GM12891 (cell line): ENCODE measurements at places on chromosomes 4 and X.

- no peak for DNase-seq
Observed at GRCh38 chr4:19580095-19580494, 671.6 kb upstream of the SLIT2 start.

- DNase-seq: no peak
Observed at GRCh38 chrX:63417649-63418048, 66.5 kb upstream of the SPIN4 start.

DNA sequence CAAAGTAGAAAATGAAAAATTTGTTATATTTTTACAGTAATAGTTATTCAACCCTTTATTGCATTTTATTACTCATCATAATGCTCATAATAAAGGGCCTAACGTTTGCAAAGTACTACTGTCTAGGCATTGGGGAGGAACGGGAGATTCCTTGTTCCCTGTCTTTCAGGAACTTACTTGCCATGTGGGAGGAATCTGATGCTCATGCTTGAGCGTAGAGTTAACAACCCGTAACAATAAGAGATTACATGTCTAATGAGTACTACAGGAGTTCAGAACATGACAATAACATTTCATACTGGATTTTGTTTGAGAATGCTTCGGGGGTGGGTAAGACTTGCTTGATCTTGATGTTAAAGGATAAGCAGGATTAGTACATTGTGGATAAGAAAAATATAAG is 2.9 kb downstream of the CCSER1 start:
- DNase-seq: no peak

DNA sequence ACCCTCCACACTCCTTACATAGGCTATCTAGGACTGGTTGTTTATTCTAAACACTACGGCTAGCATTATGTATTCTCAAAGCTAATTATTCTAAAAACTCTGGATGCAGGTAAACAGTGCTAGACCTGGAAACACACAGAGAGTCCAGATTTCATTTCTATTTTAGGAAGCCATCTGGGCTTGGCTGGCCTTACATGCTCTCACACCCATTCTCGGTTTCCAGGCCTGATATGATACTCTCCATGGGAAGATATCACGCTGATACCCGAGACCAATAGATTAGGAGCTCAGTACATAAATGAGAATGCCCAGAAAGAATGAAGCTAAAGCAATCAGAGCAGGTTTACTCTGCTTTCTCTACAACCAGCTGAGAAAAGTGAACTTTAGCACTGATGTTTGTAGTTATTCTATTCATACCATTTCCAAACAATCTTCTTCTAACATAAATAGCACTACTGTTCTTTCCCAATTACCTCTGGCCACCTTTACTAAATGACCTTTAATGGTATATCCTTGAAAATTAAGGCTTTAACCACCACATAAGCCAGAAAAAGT is 973.3 kb downstream of the PCDH18 start:
- no peak for DNase-seq

- DNase-seq: no peak
Observed at GRCh38 chr4:159185591-159186023, 82.7 kb downstream of the RAPGEF2 start.

DNA sequence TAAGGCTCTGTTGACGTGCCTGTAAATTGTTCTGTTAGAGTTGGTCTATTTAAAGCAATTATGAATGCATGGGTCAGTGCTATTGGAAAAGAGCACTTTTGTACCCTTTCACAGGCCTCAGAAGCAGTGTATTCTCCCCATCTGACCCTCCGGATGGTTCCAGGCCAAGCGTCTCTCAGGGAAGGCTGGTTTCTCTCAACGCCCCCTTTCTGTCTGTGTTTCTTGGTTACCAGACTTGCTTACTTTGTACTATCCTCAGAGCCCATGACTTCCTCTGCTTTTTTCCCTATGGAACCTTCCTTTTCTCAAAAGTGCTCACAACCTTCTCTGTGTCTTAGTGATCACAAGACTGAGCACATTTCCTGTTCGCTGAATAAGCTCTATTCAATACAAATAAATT is 559.3 kb upstream of the ZFP42 start:
- DNase-seq: no peak

DNA sequence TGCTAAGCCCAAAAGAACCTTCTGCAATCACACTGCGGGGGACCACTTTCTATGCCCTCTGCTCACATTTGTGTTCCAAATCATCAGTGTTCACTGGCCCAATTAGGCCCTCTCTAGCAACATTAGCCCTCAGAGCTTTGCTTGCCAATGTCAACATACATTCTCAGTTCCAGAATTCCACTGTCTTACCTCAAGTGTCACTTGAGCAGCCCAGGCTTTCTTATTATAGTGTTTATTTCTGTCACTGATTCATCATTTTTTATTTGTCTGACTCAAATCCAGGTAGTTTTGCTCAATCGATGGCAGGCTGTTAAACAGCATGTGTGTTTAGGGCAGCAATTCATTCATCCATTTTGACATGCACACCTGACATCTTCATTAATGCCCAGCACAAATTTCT is 291.2 kb downstream of the TEX13A start:
- DNase-seq: no peak

DNA sequence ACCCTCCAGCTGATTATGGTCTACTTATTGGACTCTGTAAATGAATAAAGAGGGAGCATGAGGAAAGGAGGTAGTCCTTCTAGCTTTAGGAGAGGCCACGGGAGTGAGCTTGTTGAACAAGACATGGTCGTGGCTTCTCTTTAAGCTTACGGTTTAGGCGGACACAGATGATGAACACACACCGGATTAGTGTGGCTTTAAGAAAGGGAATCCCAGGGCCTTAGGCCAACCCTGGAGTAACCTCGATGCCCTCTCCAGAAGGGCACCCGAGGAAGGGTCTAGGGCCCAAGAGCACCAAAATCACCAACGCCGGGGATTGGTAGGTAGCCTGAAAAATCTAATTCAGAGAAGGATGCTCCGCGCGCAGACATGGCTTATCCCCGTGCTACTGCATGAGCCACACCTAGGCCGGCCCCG is 39.4 kb downstream of the ERVMER34-1 start:
- DNase-seq: no peak

- no peak for DNase-seq
Observed at GRCh38 chr4:15077969-15078368, 75.7 kb downstream of the CPEB2 start.

DNA sequence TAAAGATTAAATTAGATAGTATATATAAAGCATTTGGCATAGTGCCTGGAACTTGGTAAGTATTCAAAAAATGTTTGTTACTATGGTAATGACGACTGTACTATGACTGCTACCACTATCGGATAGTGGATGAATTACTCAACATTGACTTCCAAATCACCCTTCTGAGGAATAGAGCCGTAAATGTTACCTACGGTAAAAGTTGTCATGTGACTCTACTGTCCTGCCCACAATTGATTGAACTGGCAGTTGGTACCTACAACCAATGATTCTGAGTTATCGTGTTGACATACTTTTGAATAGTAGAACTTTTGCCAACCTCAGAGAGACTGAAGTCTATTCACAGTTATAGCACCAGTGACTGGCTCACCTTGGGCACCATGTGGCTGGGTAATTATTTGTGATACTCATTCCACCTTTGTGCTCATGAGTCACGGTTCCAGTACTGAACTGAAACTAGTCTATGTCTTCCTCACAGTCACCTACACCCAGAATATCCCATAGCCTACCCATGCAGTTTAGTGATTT is 185.5 kb upstream of the PITX2 start:
- DNase-seq: no peak

DNA sequence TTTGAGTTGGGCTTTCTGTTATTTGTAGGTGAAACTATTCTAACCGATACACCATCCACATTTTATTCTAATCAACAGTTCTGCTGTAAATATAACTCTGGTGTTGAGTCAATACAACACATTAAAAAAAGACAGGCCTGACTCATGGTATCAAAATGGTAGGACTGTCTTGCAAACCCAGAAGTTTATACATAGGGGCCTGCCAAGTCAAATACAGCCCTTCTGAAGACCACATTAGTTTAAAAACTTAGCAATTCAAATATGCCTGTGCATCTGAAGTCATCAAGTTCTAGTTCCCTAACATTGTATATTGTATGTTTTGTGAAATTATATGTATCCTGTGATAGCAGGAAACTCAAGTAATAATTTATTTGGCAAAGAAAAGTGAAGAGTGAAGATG is 24.4 kb upstream of the PDE5A start:
- no peak for DNase-seq

- DNase-seq: no peak
Observed at GRCh38 chrX:94722578-94722977, 1048.6 kb downstream of the FAM133A start.

DNA sequence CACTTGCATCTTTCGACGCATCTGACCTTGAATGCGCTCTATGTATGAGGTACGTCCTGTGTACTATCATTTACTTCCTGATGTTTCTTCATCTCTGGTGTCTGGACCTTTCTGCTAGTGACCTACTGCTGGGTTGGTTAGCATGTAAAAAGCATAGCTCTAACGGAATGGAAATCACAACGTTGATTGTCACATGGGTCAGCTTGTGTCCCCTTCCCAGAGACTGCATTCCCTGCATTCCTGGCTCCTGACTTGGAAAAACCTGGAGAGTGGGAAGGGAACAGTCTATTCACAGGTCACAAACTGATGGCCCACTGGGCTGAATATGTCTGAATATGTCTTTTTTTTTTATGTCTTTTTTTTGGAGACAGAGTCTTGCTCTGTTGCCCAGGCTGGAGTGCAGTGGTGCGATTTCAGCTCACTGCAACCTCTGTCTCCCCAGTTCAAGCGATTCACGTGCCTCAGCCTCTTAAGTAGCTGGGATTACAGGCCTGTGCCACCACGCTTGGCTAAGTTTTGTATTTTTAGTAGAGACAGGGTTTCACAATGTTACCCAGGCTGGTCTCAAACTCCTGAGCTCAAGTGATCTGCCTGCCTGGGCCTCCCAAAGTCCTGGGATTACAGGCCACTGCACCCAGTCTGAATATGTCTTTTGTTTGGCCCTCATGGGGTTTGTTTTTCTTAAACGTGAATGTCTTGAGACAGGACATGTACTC is 16.3 kb downstream of the LONRF3 start:
- no peak for DNase-seq

DNA sequence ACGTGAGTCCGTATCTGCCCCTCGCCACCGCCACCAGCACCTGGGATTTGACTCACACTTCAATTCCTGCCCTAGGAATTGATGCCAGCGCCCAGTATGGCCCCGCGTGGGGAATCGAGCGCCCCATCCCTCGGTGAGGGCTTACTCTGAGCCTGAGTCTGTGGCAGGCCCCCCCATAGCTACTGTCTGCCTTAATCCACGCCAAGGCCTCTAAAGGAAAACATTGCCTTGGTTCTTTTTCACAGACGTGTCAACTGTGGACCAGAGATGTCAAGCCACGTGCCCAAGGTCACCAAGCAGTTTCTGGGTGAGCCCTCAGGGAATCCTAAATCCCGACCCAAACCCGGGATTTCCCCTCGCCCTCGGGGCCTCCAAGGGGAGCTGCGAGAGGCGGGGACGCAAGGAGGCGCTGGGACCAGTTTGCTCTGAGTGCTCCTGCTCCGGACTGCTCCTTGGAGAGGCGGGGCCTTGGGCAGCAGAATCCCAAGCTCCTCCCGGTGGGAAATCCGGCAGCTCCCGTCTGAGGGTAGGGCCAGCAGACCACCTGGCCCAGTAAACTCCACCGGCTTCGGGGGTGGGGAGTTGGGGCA is 12.9 kb downstream of the MSX1 start:
- DNase-seq: no peak

DNA sequence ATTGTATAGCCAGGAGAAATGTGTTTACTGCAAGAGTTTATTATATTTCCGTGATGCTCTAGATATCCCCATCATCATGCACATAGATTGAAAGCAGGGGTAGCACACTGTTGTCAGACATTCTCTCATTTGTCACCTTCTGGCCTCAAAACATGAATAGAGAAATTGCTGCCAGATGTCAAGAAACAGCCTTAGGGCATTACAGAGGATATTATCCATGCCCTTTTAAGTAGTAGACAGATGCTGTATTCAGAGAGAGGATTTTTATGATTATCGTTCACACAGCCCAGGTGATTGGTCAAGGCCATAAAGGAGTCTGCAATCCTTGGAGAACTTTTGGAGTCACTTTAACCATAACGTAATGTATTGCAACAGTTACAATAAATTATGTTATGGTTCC is 1961.5 kb upstream of the TENM3 start:
- no peak for DNase-seq

GRCh38 chr4:23455456-23456158 is 434.2 kb downstream of the PPARGC1A start:
- DNase-seq: no peak

DNA sequence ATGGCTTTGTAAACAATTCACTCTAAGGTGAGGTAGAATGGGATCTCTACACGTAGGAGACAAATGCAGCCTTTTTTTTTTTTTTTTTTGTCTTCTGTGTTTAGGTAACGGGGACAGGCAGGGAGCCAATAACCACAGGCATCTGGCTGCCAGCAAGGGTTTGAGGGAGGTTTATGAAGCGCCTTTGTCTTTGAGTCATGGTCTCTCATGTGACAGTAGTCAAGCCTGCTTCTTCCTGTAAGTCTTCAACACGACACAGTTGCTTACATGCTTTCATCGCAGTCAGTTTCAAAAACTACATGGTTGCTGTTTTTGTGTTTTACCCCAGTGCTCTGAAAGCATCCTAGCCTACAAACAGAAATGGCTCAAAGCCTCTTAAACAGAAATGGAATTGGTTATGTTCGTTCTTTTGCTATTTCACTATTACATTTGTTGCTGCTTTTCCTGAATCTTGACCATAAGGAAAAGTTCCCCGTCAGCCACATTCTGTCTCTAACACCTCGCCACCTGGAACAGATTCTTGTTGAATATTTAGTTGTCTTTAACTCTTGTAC is 127.8 kb upstream of the METTL14 start:
- no peak for DNase-seq

GRCh38 chrX:106931831-106932491 is 11.8 kb downstream of the CLDN2 start:
- no peak for DNase-seq

- DNase-seq: no peak
Observed at GRCh38 chr4:58166490-58166889, 1056.3 kb upstream of the IGFBP7 start.

GRCh38 chrX:77298296-77298695 is 148.9 kb upstream of the FGF16 start:
- DNase-seq: no peak

GRCh38 chrX:85113746-85114145 is 110.1 kb downstream of the APOOL start:
- DNase-seq: no peak

- DNase-seq: no peak
Observed at GRCh38 chr4:168129046-168129772, 36.9 kb downstream of the ANXA10 start.

DNA sequence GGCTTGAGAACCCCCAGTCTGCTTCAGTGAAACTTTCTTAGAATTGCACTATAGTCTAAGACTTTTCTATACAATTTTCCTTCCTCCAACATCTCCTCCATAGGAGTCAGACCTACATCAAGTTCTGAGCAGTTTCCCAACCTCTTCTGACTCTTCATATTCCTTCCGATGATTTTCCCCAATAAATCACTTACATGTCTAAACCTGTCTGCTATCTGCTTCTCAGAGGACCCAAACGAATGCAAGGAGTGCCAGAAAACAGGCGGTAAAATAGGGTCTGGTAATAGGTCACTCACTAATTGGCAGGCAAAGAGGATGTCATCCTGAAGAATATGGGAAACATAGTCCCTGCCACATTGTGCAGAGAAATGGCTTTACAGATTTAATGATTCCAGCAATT is 153.9 kb downstream of the PCDH18 start:
- no peak for DNase-seq

GRCh38 chr4:119506806-119507205 is 121.8 kb downstream of the PDE5A start:
- DNase-seq: no peak
